ENCODE measurements at places on chromosomes 4 and X. TPM values are rescaled to one million over a fixed set of nuclear protein-coding genes. Genes with fewer than 3 reads are reported as not detected.

The EDA gene
- 1.2 TPM for total RNA-seq

The BEX5 gene
- total RNA-seq, result 1.6 TPM

The PDZD4 gene
- total RNA-seq, result 9.9 TPM

The RHOXF1 gene
- not detected for total RNA-seq

The TBC1D8B gene
- 12.1 TPM for total RNA-seq

The CLRN2 gene
- total RNA-seq, result not detected

The FRG2 gene
- total RNA-seq, result not detected

The IGSF1 gene
- 3.5 TPM for total RNA-seq

The MGAT4D gene
- total RNA-seq, result not detected

The CHM gene
- total RNA-seq, result 28.6 TPM

The PLAC8 gene
- 27.8 TPM for total RNA-seq

The MAGEA6 gene
- 0.70 TPM for total RNA-seq

The NAT8L gene
- total RNA-seq, result 1.2 TPM

The LAMP2 gene
- total RNA-seq, result 146 TPM

The USP38 gene
- total RNA-seq, result 20.3 TPM

The ANAPC10 gene
- 21.0 TPM for total RNA-seq

The EXOC1L gene
- not detected for total RNA-seq

The PAGE1 gene
- not detected for total RNA-seq

The KIF4A gene
- 1.7 TPM for total RNA-seq

The FGFR3 gene
- 3.9 TPM for total RNA-seq

The CXorf65 gene
- not detected for total RNA-seq

The MAMLD1 gene
- 6.6 TPM for total RNA-seq

The STK32B gene
- total RNA-seq, result 2.9 TPM

The SOX3 gene
- total RNA-seq, result 0.98 TPM

The IL2RG gene
- total RNA-seq, result 0.59 TPM

The USP26 gene
- not detected for total RNA-seq

The TCEAL2 gene
- total RNA-seq, result 1.8 TPM

The NWD2 gene
- not detected for total RNA-seq

The ABCG2 gene
- 0.34 TPM for total RNA-seq

The GPRIN3 gene
- total RNA-seq, result 2.6 TPM

The C4orf51 gene
- not detected for total RNA-seq

The KIT gene
- 5.3 TPM for total RNA-seq

The BDH2 gene
- 31.0 TPM for total RNA-seq

The DMP1 gene
- 0.11 TPM for total RNA-seq

The JCHAIN gene
- total RNA-seq, result not detected

The XK gene
- total RNA-seq, result 0.17 TPM

The EPGN gene
- total RNA-seq, result 0.77 TPM

The ODAPH gene
- total RNA-seq, result 55.3 TPM

The CT47A1 gene
- total RNA-seq, result not detected

Data from astrocyte (in vitro differentiated cells and primary cell).